Uterus (tissue), 4 donors: ENCODE measurements at places on chromosomes 16 and 17.

DNA sequence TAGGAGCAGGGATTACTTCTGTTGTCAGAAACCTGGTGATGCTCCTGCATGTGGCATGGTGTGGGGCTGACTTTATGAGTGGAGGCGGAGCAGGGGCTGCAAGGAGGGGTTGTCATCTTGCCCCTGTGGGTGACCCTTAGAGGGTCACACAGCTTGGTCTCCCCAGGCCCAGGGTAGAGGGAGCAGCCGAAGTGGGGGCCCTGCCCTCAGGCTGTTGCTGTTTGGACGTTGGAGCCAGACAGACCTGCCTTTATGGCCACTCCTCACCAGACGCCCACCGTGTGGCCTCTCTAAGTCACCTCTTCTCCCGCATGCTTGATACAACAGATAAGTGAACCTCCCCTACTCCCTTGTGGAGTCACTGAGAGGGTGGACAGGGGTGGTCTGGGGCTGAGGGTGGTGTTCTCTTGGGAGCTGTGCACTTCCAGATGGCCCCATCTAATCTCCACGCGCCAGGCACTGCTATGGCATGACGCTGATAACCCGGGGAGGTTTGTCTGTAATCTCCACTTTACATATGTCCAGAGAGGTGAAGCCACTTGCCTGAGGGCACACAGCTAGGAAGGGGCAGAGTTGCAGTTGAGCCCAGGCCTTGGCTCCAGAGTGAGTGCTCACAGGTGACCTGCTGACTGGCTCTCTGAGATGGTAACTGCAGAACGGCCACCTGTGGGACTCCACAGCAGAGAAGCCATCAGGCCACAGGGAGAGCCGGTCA is 10.0 kb downstream of the MAP2K3 start:
- DNase-seq = no peak

DNA sequence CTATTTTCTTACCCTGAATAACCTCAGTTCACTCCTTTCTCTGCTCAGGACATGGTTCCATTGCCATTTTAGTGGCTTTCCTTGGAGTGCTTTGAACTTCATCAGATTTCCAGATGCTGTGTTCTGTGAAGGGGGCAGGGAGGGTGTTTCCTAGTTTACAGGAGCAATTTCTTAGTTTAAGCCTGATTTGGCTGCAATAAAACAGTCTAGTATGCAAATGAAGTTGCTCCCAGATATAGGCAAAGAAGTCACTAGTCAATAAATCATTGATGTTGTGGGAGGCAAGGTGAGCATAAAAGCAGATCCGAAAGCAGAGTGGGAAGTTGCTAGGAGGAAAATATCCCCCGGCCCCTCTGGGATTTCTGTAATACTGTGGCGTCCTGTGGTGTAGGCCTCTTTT is 202.3 kb downstream of the HS3ST4 start:
- no peak for DNase-seq

GRCh38 chr16:10624527-10624926 is 44.1 kb upstream of the EMP2 start:
- DNase-seq = no peak

- DNase-seq = no peak
Measured at GRCh38 chr16:55297910-55298479, 26.0 kb upstream of the IRX6 start.

DNA sequence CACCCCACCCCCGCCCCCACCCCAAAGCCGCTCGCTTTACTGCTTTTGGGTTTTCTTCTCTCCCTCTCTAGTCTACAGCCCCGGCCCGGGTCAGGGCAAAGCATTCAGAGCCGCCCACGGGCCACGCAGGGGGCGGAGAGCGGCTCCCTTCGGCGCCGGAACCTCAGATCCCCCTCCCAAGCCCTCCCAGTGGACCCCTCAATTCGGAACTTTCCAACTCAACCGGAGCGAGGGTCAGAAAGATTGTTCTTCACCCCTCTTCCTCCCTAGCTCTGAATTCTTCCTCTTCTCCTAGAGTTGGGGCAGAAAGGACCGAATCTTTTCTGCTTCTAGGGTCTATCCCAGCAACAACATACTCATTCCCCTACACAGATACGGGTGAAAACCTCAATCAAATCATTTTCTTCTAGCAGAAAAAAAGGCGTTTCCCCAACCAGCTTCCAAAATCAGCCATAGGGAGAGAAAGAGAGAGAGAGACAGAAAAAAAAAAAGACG is 1.0 kb downstream of the HOXB2 start:
- no peak for DNase-seq

DNA sequence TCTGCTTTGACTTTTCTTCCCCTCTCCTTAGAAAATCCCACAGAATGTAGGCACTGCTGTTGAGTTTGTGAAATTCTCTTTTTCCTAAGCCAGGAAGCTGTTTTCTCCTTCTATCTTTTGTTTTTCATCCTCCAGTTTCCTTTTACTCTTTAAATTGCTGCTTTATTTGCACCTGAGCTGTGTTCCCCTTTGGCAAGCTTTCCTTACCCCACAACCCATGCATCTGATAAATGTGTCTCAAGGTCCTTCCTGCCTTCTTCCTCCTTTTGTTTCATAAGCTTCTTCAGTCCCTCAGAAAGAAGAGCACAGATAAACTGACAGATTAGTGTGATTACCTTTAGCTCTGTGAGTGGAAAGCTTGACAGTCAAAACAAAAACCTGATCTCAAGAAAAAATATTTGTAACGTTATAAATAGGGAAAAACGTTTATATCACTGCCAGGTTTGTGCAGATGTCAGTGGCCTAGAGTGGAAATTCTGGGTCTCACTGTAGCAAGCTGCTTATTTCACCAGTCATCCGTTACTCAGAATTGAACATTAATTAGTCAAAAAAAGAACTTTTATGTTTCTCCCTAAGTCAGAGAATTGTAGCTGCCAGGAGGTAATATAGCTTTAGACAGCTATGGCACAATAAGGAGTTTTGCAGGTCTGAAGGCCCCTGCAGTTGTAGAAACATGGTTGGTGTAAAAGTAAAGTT is 23.6 kb downstream of the GSDMB start:
- no peak for DNase-seq

- DNase-seq = no peak
Measured at GRCh38 chr16:78126662-78127061, 27.2 kb downstream of the WWOX start.

DNA sequence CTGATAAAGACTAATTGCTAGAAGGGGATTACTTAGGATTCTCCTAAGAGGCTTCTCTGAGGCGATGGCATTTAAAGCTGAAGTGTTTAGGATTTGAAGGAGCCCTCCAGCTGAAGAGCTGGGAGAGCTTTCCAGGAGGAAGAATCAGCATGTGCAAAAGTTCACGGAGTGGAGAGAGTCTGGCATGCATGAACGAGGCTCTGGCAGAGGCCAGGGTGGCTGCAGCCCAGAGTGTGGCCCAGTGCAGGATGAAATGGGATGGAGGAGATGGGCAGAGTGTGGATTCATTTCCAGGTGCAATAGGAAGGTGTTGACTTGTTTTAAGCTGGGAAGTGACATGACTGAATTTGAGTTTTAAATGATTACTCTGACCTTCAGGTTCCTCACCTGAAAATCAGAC is 249.0 kb upstream of the CCL2 start:
- no peak for DNase-seq
